Activated CD4-positive, alpha-beta T cell treated with anti-CD3 and anti-CD28 coated beads, Interleukin-2, amount 10 ng/mL, durations not matched to agents 7 days and 5 days (primary cell): ENCODE measurements at places on chromosomes 11 and 22. TPM values are rescaled to one million over a fixed set of nuclear protein-coding genes. Genes with fewer than 3 reads are reported as not detected.

DNA sequence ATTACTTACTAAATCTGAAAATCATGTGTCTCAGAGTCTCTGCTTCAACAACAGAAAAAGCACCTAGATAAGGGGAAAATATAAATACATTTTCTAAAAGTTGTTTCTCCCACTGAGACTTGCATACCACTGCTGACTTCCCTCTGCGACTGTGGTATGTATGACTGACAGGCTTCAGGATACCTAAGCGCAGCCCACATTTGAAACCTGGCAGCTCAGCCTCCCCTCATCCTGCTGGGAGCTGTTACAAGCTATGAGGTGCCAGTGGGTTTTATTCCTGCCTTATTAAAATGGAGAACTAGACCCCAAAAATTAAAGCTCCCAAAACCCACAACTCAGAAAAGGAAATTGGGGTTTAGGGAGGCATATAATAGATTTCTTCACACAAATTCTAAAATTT is 133.6 kb downstream of the RAB38 start:
- DNase-seq: no peak

DNA sequence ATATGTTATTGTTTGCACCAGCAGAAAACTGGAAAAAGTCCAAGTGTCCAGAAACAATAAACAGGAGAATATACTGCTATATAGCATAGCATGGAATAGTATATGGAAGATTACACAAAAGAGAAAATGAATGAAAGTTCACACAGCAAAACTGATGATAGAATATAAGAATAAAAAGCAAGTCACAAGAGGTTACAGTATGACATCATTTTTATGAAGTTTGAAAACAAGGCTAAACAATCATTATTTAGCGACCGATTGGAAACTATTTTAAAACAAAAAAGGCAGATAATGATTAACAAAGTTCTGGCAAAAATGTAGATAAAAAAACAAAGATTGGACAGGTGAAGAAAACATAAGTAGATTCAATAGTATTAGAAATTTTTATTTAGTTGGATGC is 47.1 kb downstream of the SOX6 start:
- no peak for DNase-seq

The LRP4 gene
- 0.02 TPM for total RNA-seq

The CASP1 gene
- total RNA-seq: 106 TPM

The RFPL1 gene
- not detected for total RNA-seq

DNA sequence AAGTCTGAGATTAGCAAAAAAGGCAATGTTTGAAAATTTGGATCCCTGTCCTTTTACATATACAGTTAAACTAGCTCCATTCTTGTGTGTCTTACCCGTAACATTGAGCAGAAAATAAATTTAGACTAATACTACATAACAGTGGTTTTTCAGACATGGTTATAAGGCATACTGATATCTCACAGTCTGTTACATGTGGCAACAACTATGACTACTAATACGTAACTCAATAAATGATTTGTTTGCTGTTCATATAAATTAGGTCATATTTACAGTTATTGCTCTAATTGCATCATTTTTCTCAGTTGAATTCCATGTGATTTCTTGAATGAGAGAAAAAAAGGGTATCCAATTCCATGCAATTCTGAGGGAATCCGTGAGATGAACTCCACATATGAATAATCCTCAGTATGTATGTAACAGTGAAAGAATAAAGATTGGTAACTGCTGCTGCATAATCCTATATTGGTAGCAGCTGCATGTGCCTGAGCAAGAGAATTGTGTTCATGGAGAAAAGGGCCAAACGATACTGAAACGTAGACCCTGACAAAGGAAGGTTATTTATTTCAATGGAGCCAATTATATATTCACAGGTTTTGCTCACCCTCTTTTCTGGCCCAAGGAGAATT is 390.9 kb upstream of the ARHGAP42 start:
- DNase-seq: no peak

The FAM83F gene
- 0.04 TPM for total RNA-seq
